ENCODE measurements at places on chromosomes 3 and 15.

- DNase-seq: no peak
These were observed 246.9 kb upstream of the LRTM1 start for GRCh38 chr3:55174747-55175146.

GRCh38 chr15:98795980-98796379 lies 147.6 kb downstream of the IGF1R start:
- DNase-seq: no peak

GRCh38 chr15:57061281-57061680 lies 142.8 kb downstream of the TCF12 start:
- no peak for DNase-seq

GRCh38 chr15:38454696-38455090 lies 766 bp downstream of the FAM98B start:
- DNase-seq: no peak

DNA sequence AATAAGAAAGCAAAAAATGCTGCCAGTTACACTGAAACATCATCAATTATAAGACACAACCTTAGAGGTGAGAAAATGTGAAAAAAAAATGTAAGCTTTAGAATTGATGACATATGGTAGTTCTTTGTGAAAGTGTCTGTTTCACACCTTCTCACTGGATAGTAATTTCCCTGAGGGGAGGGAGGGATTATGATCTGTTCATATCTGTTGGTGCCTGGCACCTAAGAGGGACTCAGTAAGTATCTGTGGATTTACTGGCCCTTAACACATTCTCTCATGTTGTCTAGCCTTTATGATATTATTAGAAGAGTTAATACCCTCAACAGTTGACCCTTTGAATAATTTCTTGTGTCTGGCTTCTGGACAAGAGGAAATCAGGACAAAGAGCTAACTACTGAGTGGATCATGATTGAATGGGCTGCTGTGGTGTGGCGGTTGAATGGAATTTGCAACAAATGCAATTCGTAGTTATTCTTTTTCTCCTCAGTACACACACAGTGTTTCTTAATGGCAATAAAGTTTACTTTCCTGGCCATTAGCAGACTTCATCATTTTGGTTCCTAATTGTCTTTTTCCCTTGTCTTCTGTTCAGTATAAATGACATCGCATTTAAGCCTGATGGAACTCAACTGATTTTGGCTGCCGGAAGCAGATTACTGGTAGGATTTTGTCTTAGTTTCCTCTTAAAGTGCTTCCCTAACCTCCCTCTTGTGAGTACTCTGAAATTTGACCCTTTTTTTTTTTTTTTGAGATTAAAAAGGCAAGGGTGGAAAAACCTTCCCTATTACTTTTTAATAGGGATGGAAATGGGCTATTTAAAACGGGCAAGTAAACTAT lies 9.5 kb downstream of the IFT122 start:
- DNase-seq: no peak

DNA sequence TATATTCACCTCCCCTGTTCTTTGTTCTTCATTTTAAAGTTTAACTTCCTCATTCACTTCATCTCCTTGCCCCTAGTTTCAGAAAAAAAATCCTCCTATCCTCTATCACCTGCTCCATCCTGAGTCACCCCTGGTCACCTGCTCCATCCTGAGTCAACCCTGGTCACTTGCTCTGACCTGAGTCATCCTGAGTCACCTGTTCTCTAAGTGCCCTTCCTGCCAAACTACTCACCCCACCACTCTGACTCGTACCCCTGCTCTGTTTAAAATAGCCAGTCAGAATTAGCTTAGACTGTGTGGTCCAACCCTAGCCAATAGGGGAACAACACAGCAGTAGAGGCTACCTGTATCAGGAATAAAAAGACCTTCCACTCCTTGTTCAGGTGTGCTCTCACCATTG lies 716.9 kb downstream of the ZBBX start:
- DNase-seq: no peak

DNA sequence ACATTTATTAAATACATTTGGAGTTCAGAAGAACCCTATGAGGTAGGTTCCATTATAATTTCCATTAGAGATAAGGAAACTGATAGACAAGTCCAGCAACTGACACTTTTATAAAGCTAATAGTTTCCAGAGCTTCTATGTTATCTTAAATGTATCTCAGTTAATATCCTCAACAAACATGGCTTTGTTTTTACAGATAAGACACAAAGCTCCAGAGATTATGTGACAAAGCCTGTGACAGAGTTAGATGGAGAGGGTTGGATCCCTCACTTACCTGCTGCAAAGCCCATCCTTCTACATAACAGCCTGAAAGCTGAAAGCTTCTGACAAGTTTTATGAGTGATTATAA lies 473 bp upstream of the COMMD2 start:
- no peak for DNase-seq

- no peak for DNase-seq
These were observed 595.8 kb upstream of the NR2F2 start for GRCh38 chr15:95734422-95735316.

DNA sequence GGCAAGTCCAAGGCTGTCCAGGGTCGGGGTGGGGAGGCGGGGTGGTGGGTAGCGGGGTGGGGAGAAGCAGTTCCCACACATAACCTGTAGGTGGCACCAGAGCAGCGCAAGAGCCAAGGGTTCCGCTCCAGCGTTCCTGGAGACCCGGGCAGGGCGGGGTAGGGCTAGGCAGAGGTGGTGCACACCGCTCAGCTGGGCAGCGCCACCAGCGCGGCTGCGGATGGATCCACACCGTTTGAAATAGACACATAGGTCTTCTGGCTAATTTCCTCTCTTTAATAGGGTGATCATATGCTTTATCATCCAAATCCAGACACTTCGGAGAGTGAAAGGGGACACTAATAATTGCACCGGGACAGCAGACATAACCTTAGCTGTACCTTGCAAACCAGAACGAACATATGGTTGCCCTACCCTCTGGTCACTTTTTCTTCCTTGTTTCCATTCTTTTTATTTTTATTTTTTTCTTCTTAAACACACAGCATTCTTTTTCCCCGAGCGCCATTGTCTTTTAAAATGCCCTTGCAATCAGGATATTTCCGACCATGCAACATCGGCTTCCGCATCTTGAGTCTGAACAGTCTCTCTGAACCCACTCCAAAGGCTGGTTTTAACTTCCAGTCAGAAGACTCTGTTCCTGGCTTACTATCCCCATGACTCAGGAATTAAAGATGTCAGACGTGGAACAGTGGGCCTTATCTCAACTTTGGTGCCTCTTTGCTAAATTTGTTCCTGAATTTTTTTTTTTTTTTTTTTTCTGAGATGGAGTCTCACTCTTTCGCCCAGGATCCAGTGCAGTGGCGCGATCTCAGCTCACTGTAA lies 12.5 kb upstream of the ZSCAN2 start:
- peak; percentile 71 for DNase-seq

DNA sequence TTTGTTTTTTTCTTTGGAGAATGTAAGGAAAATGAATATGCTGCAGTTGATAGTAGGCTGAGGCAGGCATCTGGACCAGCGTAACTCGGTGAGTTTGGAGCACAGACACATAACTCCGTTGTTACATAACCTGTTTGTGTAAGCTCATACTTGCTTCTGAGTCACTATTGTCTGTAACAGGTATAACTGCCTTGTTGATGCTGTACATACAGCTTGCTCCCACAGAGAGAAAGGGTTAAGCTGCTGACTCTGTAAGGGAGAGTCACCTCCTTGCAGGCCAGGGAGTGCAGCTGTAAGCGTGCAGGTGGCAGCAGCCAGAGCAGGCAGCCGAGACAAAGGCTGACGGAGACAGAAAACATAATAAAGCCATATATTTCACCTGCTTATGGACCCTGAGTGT lies 20.4 kb downstream of the RETNLB start:
- no peak for DNase-seq

DNA sequence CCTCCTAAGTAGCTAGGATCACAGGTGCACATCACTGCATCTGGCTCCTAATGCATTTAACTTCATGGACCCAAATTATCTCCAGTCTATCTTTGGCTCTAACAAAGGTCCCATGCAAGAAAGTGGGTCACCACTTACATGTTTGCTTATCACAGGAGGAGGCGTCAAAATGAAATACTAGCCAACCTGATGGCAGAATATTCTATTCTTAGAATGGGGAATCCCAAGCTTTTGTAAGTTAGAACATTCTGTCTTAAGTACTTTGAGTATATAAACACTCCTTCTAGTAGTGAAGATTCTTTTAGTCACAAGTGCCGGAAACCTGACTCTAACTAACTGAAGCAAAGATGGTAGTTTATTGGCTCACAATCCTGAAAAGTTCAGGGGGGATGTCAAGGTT lies 72.0 kb upstream of the ADAMTS9 start:
- DNase-seq: no peak

DNA sequence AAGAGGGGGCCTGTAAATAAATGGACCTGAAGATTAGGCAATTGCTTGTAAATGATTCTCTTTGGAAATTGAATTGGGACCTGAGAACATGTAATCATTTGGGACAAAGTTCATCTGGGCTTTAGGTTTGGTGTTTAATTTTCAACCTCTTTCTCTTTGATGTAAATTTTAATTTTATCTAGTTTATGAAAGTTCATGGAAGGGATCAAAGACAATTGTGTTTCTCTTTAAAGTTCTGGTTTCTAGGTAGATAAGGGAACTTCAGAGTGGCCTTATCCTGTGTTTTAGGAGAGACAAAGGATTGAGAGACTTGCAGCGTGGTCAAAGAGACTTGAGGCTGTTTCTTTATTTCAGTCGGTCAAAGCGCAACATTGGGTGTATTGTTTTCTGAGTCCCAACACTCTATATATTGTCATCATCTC lies 1108.3 kb downstream of the TBL1XR1 start:
- no peak for DNase-seq

- no peak for DNase-seq
These were observed 368.6 kb upstream of the RBMS3 start for GRCh38 chr3:28912120-28912885.

- no peak for DNase-seq
These were observed 44.6 kb upstream of the POU1F1 start for GRCh38 chr3:87320756-87321626.

DNA sequence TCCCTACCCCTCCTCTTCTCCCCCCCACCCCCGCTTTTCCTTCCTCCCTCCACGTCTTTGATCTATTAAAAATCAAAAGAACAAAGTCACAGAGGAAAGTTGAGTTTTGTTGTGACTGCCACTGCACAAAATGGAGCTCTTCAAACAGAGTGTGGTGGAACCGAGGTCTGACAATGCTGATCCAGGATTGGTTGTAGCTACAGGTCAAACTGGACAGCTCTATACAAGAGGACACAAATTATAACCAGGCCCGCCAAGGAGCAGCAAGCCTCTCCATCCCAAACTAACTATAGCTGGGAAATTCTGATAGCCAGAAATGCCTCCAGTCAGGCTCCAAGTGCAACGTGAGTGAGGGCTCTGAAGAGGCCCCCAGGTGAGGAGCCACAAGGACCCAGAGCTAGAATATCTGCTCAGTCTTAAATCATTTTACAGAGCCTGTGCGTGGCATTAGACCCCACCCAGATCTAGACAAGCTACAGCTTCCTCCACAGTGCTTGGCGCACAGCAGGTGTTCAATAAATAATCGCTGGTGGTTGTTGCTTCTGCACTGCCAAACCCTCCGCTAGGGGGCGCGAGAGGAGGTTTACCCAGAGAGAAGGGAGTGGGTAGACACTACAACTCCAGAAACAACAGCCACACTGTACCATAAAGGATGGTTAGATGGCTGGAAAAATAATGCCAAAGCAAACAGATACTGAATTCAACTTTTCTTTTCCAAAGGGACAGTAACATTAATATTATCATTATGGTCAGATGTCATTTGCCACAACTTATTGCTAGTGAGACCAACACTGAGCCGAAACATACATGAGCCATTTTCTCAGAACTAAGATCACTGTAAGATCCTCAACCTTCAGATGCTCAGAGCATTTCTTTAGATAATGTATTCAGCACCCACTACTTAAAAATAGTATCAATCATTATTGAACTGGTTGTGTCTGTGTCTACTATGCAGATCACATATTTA lies 44.6 kb downstream of the ZIC4 start:
- no peak for DNase-seq

- no peak for DNase-seq
These were observed 30.9 kb downstream of the ITPR1 start for GRCh38 chr3:4523710-4524698.

GRCh38 chr3:187084126-187084525 lies 55.2 kb downstream of the RPL39L start:
- DNase-seq: no peak

GRCh38 chr3:129014793-129015345 lies 13.8 kb downstream of the EFCC1 start:
- no peak for DNase-seq

- DNase-seq: no peak
These were observed 1.7 kb downstream of the SEMA3B start for GRCh38 chr3:50270422-50271224.

DNA sequence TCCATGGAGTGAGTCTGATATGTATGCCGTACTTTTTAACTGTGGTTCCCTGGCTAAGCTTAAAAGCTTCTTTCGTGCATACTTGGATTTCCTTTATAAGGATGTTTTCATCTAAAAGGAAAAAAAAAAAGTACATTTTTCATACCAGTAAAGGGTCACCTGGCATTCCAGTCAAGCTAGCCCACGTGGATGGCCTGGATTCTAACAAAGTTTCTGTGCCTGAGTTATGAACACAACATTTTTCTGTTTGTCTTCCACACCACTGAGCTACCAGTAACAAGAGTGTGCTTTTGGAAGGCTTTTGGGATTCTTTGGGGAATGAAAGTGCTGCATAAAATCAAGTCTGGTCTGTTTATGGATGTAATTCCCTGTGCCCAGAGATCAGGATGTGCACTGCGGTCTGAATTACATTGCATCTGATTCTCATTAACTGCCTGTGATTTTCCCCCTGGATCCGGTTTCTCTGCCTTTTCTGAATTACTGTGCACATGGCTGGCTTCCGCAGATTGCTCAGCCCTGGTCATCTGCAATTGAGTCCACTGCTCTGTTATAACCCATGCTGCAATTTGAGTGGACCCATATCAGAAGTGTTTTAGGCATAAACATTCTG lies 38.2 kb upstream of the MAGI1 start:
- DNase-seq: no peak

DNA sequence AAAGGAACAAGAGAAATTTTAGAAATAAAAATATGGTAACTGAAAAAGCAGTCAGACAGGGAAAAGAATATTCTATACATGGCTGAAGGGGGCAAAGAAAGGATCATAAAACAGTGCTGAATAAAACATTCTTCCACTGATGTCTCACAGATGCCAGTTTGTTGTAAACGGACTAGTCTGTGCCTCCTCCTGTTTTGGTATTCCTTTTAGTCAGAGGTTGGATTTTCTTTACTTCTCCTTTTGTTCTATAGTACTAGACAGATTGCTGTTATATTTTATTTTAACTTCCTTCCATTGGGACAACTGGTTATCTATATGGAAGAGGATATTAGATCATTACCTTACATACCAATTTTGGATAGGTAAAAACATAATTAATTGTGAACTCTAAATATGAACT lies 16.0 kb upstream of the GNB5 start:
- no peak for DNase-seq
